ENCODE measurements at places on chromosomes 1 and 21.

DNA sequence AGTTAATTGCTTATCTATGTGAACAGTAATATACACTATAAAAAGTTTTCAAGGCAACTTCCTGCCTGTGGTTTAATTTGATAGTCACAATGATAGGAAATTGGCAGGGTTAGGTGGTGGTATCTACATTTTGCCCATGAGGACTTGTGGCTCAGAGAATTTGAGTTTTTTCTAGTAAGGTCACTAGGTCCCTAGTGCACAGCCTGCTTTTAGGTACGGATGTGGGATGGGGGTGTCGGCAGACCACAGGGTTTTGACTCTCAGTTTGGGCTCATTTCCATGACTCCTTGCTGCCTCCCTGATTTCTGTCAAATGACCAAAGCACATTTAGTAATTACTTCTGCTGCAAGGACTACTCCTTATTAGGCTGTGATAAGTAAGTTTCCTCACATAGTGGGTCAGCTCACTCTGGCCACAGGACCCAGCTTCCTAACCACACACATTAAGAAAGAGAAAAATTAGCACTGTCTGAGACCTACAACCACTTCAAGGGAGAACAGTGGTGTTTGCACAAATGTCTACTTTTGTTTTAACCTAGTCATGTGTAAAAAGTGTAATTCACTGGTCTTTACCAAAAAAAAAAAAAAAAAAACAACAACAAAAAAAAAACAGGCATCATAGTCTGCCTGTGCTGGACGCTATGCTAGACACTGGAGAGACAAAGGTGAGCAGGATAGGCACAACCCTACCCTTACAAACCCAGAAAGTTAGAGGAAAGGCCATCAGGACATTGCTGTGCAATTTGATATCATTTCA is 43.7 kb downstream of the MRPL39 start:
- no peak for DNase-seq

DNA sequence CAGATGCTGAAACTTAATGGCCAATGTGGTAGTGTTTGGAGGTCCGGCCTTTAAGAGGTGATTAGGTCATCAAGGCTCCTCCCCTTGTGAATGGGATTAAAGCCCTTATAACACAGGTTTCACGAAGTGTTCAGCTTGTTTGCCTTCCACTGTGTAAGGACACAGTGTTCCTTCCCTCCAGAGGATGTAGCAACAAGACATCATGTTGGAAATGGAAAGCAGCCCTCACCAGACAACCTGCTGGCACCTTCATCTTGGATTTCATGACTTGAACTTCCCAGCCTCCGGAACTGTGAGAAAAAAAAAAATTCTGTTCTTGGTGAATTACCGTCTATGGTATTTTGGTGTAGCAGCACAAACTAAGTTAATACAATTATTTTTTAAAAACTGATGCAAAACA is 613.8 kb downstream of the KIF26B start:
- no peak for DNase-seq

DNA sequence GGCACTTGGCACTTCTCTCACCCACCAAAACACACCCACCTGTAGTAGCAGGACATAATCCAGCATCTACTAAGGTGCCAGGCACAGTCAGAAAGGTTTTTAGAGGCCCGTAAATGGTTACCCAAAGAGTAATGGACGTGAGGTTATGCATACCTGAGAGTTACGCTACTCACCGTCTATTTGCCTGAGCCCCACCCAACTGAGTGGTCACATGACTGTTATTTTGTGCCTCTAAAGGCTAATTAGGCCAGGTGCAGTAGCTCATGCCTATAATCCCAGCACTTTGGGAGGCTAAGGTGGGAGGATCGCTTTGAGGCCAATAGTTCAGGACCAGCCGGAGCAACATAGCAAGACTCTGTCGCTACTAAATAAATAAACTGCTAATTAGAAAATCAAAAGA is 11.0 kb downstream of the LMX1A start:
- DNase-seq, result no peak

GRCh38 chr21:42216726-42217572 is 2.0 kb upstream of the ABCG1 start:
- DNase-seq, result no peak

DNA sequence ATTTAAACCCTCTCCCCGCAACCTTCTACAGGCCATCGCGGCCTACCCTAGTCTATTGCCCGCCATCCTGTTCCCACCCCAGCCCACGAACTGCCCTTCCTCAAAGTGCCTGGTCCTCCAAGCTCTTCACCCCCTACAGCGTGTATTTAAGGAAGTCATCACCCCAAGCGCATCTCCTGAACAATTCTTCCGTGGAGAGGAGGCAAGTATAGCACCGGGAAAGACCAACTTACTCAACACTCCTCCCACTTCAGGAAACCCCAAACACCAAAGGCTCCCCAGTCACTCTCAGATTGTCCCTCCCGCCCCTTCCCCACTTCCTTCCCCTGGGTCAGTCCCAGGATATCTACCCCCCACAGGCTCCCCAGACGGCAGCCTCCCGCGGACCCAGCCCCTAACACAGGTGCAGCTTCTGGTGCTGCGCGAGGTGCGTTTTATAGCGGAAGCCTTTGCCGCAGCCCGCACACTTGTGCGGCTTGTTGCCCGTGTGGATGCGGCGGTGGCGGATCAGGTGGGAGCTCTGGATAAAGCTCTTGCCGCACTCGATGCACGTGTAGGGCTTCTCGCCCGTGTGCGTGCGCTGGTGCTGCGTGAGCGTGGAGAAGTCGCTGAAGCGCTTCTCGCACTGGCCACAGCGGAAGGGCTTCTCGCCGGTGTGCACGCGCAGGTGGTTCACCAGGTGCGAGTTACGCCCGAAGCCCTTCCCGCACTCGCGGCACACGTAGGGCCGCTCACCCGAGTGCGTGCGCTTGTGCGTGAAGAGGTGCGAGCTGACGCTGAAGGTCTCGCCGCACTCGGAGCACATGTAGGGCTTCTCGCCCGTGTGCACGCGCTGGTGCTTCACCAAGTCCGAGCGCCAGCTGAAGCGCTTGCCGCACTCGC is 25.5 kb downstream of the ZNF697 start:
- no peak for DNase-seq

DNA sequence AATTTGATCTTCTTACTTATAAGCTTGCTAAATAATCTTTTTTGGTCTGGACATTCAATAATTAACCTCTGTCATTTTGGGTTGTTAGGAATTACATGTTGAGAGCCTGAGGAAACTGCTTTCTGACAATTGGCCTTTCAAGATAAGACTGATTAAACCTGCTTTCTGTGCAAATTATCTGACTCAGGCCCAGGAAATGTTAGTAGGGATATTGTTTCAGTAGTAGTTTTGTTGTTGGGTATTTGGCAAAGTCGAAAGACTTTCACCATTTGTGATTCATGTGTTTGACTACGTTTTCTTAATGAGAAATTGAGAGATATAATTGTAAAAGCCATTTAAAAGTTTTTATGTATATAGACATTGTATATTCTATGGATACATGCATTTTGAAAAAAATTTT is 81.1 kb upstream of the GPR88 start:
- no peak for DNase-seq

GRCh38 chr1:200738949-200739651 is 407 bp downstream of the CAMSAP2 start:
- DNase-seq, result peak; percentile 4

DNA sequence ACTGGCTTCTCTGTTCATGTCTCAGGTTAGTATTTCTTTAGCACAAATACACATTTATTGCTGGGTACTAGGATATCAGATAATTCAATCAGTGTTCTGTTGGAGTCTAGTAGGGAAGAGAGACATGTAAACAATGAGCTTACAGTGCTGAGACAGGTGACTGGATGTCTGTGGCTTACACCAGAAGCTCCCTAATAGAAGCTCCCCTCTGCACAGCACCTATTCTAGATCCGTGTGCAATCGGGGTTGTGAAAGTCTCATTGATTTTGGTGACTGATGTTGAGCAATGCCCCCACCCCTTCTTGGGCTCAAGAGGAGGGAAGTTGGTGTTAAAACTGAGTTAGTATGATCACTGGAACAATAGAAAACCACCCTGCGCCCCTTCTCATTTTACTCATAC is 279.2 kb downstream of the RPS6KC1 start:
- DNase-seq, result no peak

DNA sequence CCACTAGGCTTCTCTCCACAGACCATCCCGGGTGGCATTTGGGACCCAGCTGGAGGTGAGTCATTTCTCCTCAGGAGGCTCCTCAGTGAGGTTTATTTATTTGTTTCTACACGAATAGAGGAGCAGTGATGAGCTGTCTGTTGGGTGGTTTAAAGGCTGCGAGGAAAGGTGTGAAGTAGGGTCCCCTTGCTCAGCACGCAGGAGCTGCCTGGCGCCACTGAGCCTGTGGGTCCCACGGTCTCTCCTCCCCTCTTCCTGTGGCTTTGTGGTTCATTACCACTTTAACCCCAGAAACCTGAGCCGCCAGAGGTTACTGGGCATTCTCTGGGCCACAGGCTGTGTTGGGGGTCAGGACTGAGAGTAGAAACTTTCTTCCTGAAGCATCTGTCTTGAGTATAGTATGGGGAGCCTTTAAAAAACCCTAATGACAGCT is 39.9 kb downstream of the IL6R start:
- DNase-seq, result no peak

DNA sequence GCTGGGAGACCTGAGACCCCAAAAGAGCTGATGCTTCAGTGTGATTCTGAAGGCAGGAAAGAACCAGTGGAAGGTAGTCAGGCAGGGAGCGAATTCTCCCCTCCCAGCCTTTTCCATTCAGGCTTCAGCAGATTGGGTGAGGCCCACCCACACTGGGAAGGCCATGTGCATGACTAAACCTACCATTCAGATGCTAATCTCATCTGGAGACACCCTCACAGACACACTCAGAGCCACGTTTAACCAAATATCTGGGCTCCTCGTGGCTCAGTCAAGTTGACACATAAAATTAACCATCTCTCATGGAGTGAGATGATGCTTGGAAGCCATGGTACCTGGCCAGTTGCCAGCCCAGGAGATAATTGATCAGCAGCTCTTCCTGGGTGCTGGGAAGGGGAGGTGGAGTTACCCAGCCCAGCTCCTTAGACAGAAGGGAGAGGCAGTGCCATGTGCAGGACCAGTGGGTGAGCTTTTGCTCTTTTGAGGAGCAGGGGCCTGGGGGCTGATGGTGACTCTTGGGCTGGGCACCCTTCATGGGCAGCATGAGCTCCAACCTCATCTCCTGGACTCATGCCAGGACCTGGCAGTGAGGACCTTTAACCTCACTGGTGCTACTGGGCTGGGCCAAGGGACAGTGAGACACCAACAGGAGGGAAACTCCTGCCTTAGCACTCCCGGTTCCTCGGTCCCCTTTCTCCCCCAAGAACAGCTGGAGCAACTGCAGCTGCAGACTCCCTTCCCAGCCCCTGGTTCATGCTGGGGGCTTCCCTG is 89.0 kb upstream of the ACTL8 start:
- no peak for DNase-seq

GRCh38 chr1:230786385-230786753 is 39.2 kb downstream of the CAPN9 start:
- no peak for DNase-seq

GRCh38 chr1:93253516-93253915 is 73.0 kb downstream of the CCDC18 start:
- no peak for DNase-seq

DNA sequence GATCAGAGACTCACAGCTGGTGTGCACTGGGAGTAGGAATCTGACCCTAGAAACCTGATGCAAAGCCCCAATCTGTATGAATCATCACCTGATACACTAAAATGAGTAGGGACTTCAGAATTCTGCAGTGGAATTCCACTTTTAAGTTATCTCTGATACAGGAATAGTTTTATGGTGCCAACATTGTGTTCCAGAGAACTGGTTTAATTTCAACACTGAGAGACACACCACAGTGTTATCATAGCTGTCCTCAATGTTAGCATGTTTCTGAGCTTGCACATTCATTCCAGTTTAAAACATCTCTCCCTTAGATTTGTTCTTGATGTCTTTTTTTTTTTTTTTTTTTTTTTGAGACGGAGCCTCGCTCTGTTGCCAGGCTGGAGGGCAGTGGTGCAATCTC is 7.1 kb downstream of the UTS2 start:
- no peak for DNase-seq

GRCh38 chr1:22350924-22351767 is 100.5 kb upstream of the ZBTB40 start:
- DNase-seq, result no peak

- no peak for DNase-seq
These were observed 113.5 kb downstream of the XCL2 start for GRCh38 chr1:168430321-168430720.

- DNase-seq, result no peak
These were observed 468.1 kb upstream of the CXADR start for GRCh38 chr21:17044696-17045095.

GRCh38 chr1:119764220-119764619 is 4.5 kb downstream of the HMGCS2 start:
- DNase-seq, result no peak

- peak; percentile 46 for DNase-seq
These were observed 1.2 kb upstream of the HIVEP3 start for GRCh38 chr1:41919764-41920397.

GRCh38 chr1:44830900-44831304 is 12.2 kb downstream of the PTCH2 start:
- DNase-seq, result no peak

GRCh38 chr1:157001304-157001703 is 44.2 kb downstream of the ARHGEF11 start:
- DNase-seq, result no peak

DNA sequence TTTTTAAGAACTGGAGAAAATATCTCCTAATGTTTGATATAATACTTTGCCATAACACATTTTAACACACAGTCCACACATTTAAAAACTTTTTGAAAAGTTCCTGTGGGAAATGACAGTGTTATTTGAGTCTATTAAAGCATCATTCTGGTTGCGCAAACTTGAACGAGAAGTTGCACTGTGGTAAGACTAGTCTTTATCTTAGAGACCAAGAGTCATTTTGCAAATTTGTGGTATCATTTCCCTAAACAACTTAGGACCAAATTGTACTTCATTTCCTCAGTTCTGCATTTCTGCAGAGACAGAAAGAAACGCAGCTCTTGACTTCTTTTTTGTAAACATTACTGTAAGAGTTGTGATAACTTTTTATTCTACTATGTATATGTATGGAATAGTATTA is at the start of gene RGS18:
Gene RGS18, plus strand, starts transcription at position 282 of the 400 bp plus-strand sequence. CDS start 176 bp downstream, outside the sequence.
- DNase-seq, result no peak

GRCh38 chr1:207581496-207582153 is 63.3 kb upstream of the CR1L start:
- DNase-seq, result no peak

GRCh38 chr1:10210841-10211804 is 753 bp downstream of the KIF1B start:
- DNase-seq, result no peak

DNA sequence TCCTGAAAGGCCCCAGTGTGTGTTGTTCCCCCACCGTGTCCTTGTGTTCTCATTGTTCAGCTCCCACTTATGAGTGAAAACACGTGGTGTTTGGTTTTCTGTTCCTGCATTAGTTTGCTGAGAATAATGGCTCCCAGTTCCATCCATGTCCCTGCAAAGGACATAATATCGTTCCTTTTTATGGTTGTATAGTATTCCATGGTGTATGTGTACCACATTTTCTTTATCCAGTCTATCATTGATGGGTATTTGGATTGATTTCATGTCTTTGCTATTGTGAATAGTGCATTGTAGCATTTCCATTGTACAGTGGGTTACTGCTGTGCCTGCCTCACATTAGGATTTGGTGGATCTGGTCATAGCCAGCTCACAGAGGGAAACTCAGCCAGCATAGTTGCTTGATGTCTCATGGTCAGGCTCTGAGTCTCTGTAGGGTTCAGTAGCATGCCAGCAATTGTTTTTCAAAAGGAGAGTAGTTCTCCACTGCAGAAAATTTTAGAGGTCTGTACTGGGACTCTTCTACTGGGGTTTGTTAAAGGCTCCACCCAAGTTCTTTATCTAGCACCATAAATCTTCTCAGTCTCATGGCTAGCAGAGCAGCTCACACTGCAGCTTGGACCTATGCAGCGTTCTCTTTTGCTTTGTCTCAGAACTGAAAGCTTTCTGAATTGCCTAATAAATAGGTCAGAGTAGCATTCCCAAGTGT is 41.0 kb downstream of the RUNX3 start:
- no peak for DNase-seq
